NCI-H2081 treated with DMSO at 0.1 percent for 48 hours (cell line): ENCODE measurements at places on chromosomes 16 and 17.

- no peak for DNase-seq
Observed at GRCh38 chr16:78528265-78528664, 428.8 kb downstream of the WWOX start.

- DNase-seq = no peak
Observed at GRCh38 chr16:74046524-74046923, 250.1 kb upstream of the PSMD7 start.

GRCh38 chr16:1778200-1779179 is 3.9 kb downstream of the SPSB3 start:
- DNase-seq = no peak

GRCh38 chr16:69005641-69006355 is 99.7 kb upstream of the HAS3 start:
- DNase-seq = no peak

DNA sequence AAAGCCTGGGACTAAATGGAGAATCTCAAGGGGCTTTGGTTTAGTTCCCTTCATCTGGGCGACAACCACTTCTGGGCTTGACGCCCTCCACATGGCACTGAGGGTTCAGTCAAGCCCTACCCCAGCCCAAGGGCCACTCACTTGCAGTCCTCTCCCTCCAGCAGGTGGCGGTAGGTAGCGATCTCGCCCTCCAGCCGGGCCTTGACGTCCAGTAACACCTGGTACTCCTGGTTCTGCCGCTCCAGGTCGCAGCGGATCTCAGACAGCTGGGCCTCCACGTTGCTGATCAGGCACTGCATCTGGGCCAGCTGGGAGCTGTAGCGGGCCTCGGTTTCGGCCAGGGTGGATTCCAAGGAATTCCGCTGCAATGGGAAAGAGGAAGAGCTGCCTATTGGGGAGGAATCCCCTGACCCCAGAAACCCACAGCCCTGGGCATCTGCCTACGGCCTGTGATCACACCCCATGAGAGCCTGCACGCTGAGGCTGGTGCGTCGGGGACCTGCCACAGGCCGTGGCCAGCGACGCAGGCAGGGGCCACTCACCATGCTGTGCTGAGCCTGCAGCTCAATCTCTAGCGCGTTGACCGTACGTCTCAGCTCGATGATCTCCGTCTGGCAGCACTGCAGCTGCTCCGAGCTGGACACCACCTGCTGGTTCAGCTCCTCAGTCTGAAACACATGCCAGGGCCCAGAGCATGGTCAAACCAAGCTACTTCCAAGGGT is 2.7 kb downstream of the KRT36 start:
- no peak for DNase-seq

GRCh38 chr16:64351121-64351520 is 770.7 kb downstream of the CDH11 start:
- no peak for DNase-seq

DNA sequence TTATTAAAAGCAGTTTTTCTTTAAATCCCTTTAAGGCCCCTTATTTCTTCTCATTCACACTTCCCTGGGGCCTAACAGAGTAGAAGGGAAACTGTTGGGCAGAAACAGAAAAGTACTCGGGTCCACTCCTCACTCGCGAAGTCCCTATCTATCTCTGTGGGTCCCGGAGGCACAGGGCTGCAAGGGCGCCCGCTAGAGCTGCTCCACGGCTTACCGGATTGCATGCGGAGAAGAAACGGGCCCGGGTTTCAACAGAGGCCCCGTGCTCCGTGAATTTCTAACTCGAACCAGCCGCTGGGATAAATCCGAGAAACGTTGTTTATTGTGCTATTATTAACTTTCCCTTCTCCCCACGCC is 4.3 kb downstream of the CBLN1 start:
- no peak for DNase-seq

- DNase-seq = no peak
Observed at GRCh38 chr17:732067-732901, at the start of gene TLCD3A. Gene TLCD3A (plus strand): TSS chr17:732596. CDS start chr17:732648, 52 bp downstream.

DNA sequence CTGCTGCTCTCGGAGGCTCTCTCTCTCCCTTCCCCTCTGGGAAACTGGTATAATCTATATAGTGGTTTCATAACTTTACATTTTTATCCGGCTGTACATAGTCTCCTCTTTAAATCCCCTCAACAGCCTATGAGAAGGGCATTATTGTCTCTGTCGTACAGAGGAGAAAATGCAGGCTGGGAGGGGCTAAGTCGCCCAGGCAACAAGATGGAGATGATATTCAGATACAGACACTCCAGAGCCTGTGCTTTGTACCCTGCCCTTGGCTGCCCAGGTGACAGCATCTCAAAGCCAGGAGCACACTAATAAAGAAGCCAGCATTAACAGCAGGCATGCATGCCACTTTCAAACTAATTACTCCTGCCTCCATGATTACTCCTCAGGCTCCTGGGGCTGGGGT is 4.7 kb upstream of the EIF1 start:
- DNase-seq = no peak

DNA sequence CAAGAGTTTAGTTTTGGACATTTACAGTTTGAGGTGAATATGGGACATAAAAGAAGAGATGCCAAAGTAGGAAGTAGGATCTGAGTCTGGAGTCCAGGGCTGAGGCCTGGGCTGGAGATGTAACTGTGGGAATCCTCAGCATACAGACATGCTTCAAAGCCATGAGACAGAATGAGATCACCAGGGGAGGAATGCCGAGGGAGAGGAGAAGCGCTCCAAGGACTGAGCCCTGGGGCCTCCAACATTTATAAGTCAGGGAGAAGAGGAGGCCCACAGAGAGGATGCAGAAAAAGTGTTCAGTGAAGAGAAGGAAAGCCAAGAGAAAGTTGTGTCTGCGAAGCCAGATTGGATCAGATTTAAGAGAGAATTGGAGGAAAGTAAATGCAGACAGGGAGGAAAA is 277.5 kb upstream of the MYOCD start:
- DNase-seq = no peak

GRCh38 chr16:8373676-8374431 is 216.5 kb downstream of the TMEM114 start:
- DNase-seq = no peak

DNA sequence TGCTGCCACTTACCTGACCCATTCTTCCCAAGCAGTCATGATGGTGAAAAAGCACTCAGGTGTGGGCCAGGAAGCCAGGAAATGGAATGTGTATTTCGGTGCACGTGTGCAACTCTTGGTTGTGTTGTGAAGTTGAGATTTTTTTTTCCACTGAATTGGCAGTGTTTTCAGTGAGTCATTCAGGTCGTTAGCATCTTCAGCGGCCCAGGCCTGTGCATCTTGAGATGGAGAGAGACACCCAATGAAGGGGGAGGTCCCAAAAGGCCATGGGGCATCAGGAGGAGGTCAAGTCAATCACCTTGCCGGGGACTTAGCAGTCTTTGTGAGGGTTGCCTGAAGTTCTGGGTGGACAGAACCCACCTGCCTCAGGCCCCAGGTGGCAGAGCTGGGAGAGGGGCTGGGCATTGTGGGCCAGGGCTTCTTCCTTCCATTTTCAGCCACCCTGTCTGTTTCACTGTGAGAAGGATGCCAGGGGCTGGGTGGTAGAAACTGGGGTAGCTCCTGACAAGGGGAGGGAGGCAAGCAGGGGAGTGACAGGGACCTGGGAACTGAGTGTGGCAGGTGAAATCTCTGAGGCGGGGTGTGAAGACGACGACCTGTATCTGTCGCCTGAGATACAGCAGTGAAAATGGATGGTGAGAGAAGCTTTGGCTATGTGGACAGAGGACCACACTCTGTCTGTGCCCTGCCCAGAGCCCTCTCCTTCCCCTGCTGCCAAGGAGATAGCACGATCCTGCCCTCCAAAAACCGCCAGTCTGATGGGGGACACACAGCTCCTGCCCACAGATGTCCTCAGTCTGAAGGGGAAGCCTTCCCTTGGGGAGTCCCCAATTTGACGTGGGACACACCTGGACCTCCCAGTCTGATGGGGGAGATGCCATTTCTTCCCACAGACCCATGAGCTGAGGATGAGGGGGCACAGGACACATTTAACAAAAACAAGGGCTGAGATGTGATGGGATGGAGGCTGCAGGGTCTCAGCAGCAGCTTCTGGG is 11.9 kb downstream of the TBKBP1 start:
- no peak for DNase-seq

DNA sequence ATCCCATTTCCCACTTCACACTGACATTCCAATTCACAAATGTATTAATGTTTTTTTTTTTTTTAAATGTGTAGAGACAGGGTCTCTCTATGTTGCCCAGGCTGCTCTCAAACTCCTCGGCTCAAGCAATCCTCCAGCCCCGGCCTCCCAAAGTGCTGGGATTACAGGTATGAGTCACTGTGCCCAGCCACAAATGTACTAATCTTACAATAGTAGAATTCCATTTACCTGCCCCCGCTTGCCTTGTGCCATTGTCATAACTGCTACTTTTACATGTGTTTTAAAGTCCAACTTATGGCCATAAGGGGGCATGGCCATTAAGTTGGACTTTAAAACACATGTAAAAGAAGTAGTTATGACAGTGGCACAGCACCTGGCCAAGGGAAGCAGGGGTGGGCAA is 4.6 kb downstream of the MMP28 start:
- no peak for DNase-seq

DNA sequence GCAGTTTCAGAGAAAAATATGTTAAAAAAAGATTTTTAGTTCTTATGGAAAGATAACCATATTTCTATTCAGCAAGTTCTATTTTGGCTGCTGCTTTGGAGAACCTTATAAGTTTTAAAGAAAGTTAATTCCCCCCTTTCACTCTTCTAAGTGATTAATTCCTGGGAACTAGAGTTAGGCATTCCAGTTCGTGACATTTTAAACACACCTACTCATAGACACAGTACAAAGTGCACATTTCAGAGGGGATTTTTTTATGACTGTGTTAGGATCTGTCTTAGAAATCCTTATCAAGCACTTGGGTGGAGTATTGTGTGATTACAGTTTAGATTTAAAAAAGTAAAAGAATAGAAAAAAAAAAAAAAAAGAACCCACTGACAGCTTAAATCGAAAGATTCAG is 3.5 kb upstream of the CDH11 start:
- DNase-seq = no peak

DNA sequence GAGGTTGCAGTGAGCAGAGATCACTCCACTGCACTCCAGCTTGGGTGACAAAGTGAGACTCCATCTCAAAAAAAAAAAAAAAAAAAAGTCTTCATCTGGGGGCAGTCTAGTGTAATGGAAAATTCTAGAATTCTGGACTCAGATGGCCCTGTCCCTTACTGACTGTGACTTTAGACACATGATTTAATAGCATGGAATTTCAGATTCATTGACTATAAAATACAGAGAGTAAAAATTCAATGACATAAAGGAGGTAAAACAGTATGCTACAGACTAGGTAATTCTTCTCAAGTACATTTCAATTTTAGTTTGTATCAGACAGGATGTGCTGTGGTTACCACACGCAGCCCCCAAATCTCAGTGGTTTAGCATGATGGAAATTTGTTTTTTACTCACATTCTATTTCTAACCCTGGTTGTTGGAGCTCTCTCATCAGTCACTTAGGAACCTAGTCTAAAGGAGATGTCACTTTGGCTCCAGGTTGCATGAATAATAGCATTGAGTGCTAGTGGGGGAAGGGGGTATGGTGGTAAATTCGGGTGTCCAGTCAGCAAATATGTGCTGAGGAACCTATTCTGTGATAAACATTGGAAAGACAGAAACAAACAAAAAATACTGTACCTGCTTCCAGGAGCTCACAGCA is 444.0 kb downstream of the XYLT1 start:
- no peak for DNase-seq

- DNase-seq = no peak
Observed at GRCh38 chr16:4358831-4359561, 7.9 kb upstream of the PAM16 start.

DNA sequence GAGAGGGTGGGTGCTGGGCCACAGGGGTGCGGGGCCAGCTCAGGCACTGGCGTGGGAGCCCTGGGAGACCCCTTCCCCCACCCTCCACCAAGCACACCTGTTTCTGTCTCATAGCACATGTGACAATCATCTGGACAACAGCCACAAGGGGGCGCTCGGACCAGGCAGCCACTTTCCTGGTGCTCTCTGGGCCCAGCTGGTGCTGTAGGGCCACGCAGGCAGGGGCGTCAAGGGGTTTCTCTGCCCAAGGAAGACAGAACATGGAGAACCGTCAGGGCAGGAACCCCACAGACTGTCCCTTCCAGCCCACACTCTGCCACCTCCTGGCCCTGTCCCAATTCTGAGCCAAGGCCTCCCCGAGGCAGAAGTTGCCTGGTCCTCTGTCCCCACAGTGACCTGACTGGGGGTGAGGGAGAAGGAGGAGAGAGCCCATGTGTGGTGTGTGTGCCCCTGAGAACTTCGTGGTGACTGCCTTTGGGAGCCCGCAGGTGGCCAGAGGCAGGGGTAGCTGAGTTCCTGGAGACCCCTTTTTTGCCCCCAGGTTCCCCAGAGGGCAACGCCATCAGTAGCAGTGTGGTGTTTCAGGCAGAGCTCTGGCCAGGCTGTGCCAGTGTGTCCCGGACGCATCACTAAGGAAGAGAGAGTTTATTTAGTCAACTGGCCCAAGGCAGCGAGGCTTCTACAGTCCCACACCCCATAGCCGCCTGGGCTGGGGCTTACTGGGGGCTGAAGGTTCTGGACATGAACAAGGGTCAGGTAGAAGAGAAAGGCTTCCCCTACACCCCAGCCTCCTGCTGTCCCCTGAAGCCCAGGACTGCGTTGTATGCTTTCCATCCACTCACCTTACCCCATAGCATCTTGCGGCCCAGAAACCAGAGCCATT is 3.1 kb upstream of the SETD6 start:
- no peak for DNase-seq

- no peak for DNase-seq
Observed at GRCh38 chr17:39150104-39150634, 1.3 kb downstream of the PLXDC1 start.

GRCh38 chr17:76046064-76046463 is 19.0 kb upstream of the EVPL start:
- DNase-seq = no peak

DNA sequence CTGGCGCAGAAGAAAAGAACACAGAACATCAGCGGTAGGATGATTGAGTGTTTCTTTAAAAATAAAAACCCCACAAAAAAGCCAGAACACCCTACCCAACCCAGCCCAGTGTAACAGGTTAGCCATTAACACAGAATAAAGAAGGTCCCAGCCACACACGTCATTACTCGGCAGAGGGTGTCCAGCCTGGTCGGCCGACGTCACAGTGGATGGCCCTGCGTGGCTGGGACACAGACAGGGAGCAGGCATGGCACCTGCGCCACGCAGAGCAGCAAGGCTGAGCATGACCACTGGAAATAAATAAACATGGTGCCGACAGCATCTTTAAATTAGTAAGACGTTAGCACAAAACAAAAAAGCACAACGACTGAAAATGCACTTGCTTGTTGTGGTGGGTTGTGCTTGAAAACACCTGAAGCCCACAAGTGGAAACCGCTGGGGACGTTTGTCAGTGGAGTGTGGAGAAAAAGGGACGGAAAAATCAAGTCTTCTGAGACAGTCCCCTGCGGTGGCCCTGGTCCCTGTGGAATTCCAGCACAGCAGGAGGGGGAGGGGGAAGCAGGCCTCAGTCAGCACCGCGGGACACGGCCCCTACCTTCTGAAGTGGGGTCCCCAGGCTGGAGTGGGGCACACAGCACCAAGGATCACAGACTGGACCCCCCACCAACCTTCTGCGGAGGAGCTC is 39.2 kb downstream of the SLC7A5 start:
- no peak for DNase-seq

- no peak for DNase-seq
Observed at GRCh38 chr16:89090182-89090630, 3.4 kb upstream of the ACSF3 start.

- no peak for DNase-seq
Observed at GRCh38 chr17:83113792-83114191, 34.4 kb downstream of the METRNL start.
